ENCODE measurements at places on chromosomes 12 and 14.

DNA sequence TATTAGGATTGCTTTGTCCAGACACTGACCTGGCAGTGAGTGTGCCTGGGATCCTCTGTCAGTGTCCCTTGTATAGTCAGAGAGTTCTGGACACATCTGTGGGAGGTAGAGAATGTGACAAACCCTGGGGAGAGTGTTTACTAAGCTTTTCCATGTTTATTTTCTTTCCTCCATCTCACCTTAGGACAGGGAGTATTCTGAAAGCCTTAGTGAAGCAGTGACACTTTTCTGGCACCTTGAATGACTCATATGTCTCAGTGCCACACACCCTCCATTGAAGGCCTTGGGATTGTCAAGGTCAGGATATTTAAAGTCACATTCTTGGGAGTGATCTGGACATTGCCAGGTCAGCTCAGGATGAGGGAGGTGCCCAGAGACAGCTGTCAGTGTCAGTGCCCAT lies 34.9 kb upstream of the CTDSP2 start:
- DNase-seq, result no peak

DNA sequence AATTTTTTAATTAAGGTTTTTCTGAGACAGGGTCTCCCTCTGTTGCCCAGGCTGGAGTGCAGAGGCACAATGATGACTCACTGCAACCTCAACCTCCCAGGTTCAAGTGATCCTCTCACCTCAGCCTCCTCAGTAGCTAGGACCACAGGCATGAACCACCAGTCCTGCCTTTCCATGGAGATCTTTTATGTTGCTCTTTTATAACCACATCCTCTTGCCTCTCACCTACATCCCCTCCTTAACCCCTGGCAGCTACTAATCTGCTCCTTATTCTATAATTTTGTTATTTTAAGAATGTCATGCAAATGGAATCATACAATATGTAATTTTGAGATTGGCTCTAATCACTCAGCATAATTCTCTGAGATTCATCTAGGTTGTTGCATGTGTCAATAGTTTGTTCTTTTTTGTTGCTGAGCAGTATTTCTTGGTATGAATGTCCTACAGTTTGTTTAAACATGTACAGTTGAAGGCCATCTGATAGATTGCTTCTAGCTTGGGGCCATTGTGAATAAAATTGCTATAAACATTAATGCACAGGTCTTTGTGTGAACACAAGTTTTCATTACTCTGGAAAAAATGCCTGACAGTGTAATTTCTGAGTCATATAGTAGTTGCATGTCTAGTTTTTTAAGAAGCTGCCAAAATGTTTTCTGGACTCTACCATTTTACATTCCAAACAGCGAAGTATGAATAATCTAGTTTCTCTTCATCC lies 249.2 kb upstream of the AMIGO2 start:
- no peak for DNase-seq

DNA sequence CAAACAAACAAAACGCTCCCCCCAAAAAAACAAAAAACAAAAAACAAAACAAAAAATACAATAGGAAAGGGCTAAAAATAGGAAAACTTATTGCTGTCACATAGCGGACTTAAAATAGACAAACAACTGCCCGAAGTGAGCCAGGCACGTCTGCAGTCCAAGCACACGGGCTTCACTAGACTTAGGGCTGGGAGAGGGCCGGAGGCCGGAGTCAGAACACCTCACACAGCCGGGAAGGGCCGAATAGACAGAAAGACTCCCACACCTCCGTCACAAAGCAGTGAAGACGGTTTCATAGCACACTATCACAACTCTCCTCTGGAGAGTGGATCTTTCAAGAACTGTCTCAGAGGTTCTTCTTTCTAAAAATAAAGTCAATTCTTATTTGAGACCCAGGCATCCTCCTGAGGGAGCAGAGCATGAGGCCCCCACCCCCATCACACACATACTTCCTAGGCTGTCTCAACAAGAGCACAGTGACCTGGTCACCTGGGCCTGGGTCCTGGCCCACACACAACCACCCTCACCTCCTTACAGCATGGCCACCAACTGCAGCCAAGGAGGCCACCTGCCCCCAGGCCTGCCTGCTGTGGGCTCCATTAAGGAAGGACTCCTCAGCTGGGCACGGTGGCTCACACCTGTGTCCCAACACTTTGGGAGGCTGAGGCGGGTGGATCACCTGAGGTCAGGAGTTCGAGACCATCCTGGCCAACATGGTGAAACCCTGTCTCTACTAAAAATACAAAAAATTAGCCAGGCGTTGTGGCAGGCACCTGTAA lies 6.7 kb downstream of the BAG5 start:
- no peak for DNase-seq

GRCh38 chr12:105741786-105742566 lies 396.8 kb downstream of the NUAK1 start:
- peak; percentile 47 for DNase-seq

GRCh38 chr12:6526766-6527525 lies 7.4 kb upstream of the GAPDH start:
- no peak for DNase-seq
